ENCODE measurements at places on chromosomes 5 and 9.

GRCh38 chr9:82590845-82591244 lies 472.1 kb downstream of the RASEF start:
- no peak for DNase-seq

DNA sequence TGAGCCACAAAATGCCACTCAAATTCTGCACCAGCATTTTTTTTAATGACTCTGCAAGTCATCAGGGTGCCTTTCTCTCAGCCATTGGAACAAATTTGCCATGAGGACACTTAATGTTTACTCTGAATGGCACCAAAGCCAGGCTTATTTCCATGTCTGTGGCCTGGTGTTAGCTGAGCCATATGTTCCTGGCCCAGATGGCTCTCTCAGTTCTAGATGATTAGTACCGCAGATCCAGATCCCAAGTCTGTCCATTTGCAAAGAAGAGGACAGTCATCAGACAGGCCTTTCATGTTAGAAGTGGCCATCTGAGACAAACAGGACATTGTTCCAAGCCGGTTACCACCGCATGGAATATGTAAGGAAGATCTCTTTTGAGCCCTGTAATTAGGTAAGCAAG lies 70.3 kb downstream of the INSYN2B start:
- DNase-seq: no peak

DNA sequence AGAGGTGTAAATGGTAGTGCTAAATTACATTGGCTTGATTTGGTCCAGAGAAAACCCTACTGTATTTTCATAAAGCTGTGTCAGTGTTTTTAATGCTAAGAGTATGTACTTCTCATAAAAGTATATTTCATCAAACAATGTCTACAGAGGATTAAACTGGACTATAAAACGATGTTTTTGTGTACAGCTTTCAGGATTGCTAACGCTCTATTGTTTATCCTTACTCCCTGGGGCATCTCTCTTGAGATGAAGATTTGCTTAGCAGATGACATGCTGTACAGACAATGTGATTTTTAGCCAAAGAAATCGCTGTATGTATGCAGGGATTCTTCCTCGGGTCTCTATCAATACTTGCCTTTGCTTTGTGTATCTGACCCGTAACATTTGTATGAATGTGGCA lies 216.0 kb downstream of the FBXL7 start:
- DNase-seq: no peak

- no peak for DNase-seq
These were observed 51.4 kb upstream of the DAB2IP start for GRCh38 chr9:121599872-121600585.

- no peak for DNase-seq
These were observed 36.7 kb upstream of the ANXA1 start for GRCh38 chr9:73114958-73115357.

- no peak for DNase-seq
These were observed 762 bp upstream of the TCOF1 start for GRCh38 chr5:150356575-150357294.

GRCh38 chr9:123287639-123288038 lies 19.3 kb upstream of the STRBP start:
- no peak for DNase-seq

DNA sequence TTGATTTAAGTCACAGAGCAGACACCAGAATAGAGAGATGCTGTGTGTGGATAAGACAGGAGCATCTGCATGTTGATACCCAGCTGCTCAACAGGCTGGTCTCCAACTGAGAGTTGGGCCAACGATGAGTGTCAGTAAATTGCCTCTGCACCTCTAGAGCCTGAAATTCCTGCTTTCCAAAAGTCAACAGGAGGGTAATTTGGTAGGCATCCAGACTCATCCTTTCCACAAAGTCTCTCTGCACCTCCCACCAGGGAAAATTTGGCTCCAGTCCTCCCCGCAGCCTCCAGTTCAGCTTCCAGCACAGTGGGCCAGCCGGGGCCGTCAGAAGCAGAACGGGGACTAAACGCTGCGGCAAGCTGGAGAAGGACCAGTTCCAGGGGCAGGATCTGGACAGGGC lies 136.9 kb downstream of the RFK start:
- peak; percentile 4 for DNase-seq

- DNase-seq: no peak
These were observed 813.7 kb downstream of the MAT2B start for GRCh38 chr5:164319161-164319560.

GRCh38 chr9:70177121-70177520 lies 81.7 kb upstream of the SMC5 start:
- DNase-seq: peak; percentile 21

GRCh38 chr5:107300721-107301327 lies 369.9 kb downstream of the EFNA5 start:
- DNase-seq: no peak
